Femur (tissue), 1 donor: ENCODE measurements at places on chromosomes 7 and 10.
A peak's percentile ranks its signal among the peaks of the same experiment; 100 is the strongest.

DNA sequence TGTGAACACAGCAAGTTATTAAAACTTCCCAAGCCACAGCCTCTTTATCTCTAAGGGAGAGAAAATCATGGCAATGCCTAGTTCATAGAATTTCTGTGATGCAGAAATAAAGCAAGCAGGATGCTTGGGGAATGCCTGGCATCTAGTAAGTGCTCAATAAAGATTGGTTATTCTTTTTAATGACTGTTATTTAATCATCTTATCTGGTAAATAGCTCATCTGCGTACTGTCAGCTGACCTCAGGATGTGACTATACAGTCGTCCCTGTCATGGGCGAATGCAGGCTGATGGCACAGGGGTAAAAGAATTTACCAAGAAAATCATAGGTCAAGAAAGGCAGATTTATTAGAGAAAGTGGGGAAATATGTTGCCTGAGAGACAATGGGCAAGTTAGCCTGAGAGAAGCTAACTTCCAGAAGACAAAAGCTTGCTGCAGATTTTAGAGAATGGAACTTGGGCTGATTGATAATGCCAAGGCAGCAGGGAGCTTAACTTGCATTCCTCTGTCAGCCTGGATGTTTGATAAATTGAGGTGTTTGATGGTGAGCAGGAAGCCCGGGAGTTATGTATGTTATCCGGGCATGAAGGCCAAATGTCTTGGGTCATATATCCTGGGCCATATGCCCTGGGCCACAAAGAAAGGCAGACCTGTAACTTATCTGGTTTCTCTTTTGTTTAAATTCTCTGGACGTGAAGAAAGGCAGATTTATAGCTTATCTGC, 126.0 kb downstream of the KCNMA1 start:
- no peak for DNase-seq

DNA sequence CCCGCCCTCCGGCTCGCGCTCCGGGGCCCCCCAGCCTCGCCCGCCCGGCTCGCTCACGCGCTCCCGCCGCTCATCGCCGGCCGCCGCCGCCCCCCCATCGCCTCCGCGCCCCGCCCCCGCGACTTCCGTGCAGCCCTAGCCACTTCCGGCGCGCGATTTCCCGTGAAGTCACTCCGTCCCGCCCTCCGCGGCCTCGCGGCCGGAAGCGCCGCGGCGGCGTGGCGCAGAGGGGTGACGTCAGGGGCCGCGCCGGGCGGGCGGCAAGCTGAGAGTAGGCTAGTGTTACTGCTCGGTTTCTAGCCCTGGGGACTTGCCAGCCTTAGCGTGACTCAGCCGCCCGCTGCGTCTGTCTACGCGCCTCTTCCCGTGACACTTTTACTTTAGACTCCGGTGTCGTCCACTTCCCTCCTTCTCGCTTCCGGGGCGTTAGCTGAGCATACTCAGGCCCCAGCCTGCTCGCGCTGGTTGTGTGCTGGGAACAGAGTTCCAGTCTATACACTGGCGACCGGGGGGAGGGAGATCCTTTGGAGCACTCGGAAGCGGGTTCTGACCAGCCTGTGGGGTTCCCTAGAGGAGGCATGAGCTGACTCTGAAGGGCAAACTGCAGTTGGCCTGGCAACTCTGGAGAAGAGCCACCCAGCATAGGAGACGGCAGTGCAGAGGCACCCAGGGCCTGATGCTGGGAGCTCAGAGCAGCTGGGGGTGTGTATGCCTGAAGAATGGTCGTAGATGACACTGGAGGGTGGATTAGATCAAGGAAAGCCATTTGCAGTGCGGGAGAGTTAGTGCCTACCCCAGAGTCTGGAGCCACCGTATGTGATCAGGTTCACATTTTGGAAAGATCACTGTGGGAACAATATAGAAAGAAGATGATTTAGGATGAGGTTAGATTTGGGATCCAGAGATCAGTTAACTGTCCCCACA, at the start of gene PURB:
TSS of gene PURB (minus strand) at position 137 of the 924 bp plus-strand sequence. CDS start 182 bp downstream, outside the sequence.
- peak; percentile 96 for DNase-seq

- no peak for DNase-seq
Measured at GRCh38 chr7:129213828-129214227, 11.0 kb upstream of the AHCYL2 start.

- no peak for DNase-seq
Measured at GRCh38 chr7:132998763-132999162, 83.1 kb downstream of the CHCHD3 start.

DNA sequence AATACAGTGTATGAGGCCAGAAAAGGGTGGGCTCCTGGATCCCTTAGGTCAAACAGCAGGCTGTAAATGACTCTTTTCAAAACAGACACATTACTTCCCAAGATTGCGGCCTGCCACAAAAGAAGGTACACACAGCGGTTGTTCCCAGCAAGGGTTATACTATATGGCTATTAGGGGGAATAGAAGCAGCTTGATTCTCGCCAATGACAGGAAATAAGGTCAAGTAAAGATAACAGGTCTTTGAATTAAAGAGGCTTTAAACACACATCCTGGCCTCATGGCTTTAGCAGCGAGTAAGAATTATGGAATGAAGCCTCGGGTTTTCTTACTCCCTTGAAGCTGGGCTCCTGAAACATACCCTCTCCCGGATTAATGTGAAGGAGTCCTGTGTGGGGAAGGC, 58.3 kb downstream of the CYP26A1 start:
- DNase-seq, result no peak

GRCh38 chr10:24718031-24718855, 5.4 kb downstream of the ARHGAP21 start:
- DNase-seq, result no peak

GRCh38 chr7:130364451-130364850, 15.8 kb upstream of the CPA1 start:
- DNase-seq, result no peak

- no peak for DNase-seq
Measured at GRCh38 chr7:131564640-131565039, 8.2 kb upstream of the PODXL start.

DNA sequence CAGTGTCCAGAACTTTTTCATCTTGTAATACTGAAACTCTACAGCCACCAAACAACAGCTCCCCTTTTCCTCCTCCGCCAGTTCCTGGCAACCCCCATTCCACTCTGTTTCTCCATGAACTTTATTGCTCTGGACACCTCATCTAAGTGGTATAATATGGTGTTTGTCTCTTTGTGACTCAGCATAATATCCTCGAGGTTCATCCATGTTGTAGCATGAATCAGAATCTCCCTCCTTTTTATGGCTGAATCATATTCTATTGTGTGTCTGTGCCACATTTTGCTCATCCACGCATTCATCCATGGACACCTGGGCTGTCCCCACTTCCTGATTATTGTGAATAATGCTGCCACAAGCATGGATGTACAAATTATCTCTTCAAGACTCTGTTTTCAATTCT, 124.4 kb upstream of the FGFR2 start:
- no peak for DNase-seq

- DNase-seq, result no peak
Measured at GRCh38 chr10:101760510-101760909, 15.4 kb downstream of the FGF8 start.

- DNase-seq, result no peak
Measured at GRCh38 chr7:134364619-134365037, 47.9 kb upstream of the SLC35B4 start.

DNA sequence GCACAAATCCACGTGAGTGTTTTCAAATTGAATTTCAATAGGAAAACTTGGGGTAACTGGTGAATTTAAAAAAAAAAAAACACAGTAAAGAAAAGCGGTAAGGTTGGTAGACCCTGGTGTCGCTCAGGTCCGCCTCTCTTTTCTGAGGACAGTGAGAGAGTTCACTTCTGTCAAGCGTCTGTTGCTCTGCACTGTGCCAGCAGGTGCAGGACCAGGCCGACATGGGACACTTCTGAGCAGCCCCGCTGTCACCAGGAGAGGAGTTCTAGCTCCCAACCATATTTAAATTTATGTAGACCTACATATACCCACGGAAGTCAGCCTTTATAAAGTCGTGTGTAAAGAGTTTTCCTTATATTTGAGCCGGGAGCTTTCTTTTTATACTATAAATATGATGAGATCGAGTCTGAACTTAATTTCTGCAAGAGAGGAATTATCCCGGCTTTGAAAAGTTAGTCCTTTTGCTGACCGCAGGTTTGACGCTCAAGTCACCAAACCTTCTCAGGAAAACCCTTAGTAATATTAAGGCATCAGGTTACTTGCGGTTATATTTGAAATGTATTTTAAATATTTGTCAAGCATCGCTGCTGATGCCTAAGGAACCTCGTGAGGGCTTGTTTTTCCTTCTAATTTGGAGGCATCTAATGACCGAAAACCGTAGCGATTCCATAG, 531 bp downstream of the IKZF1 start:
- no peak for DNase-seq

DNA sequence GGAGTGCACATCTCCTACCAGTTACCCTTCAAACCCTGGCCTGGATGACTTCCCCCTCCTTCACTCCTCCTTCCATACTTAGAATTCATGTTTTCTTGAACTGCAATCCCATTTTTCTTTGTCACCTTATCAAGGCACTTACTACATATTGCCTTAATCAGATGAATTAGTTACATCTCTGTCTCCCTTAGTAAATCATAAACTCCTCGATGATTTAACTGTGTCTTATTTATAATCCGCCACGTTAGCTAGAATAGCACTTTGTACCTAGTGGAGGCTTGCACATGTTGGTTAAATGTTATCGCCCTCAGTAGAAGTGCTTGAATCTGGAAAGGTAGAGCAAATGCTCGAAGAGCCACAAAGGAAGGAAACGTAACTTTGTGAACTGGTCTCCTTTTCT, 94.7 kb upstream of the RAB11FIP2 start:
- no peak for DNase-seq

- peak; percentile 51 for DNase-seq
Measured at GRCh38 chr7:33814936-33815335, 90.4 kb upstream of the BMPER start.

DNA sequence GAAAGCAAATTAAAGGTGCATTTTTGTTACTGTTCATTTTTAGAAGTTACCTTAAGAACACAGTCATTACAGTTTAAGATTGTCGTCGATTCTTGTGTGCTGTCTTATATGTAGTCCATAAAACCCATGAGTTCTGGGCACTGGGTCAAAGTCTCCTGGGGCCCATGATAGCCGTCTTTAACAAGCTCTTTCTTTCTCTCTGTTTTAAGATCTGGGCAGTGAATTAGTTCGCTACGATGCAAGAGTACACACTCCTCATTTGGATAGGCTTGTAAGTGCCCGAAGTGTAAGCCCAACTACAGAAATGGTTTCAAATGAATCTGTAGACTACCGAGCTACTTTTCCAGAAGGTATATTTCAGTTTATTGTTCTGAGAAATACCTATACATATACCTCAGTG, 90.7 kb upstream of the CAPZA2 start:
- DNase-seq, result no peak

GRCh38 chr7:141221007-141221612, 147.2 kb downstream of the TMEM178B start:
- DNase-seq, result no peak

- no peak for DNase-seq
Measured at GRCh38 chr7:38615665-38616064, 15.5 kb downstream of the AMPH start.

GRCh38 chr7:131649003-131649541, 92.6 kb upstream of the PODXL start:
- no peak for DNase-seq

DNA sequence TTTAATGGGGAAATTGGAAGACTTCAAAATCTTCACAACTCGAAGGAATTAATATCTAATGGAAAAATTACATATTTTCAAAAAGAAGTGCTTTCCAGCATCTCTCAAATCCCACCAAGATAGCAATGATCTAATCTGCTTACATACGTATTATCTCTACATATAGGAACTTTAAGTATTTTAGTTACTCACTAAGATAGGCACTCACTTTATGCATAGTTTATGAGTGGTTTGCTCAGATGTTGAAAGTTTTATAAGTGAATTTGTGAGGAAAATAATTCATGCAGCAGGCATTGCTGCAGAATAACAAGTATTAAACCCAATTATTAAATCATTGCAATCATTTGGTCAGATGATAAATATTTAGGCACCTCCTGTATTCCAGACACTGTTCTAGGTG, 2.3 kb upstream of the CYTH3 start:
- DNase-seq, result no peak

- DNase-seq, result no peak
Measured at GRCh38 chr7:37342176-37342687, 106.4 kb downstream of the ELMO1 start.

GRCh38 chr10:23157691-23158369, 34.3 kb upstream of the PTF1A start:
- no peak for DNase-seq

- no peak for DNase-seq
Measured at GRCh38 chr7:51881309-51881708, 564.7 kb upstream of the COBL start.

- DNase-seq, result no peak
Measured at GRCh38 chr7:131285556-131285955, 42.1 kb upstream of the MKLN1 start.

DNA sequence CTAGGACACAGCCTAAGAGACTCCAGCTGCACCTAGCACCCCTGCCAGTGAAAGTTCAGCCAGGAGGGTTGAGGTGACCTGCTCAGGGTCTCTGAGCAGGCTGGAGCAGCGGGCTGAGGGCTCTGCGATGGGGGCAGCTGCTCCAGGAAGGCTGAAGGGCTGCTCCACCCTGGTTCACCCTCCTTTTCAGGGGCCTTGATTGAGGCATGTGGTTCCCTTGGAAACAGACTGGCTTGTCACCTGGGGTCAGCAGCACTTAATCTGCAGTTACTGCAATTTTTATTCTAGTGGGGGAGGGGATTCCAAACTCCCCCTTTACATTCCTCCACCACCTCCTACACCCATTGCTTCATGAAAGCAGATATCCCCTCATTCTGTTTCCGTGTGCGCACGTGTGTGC, 85.3 kb upstream of the UNC5B start:
- no peak for DNase-seq

DNA sequence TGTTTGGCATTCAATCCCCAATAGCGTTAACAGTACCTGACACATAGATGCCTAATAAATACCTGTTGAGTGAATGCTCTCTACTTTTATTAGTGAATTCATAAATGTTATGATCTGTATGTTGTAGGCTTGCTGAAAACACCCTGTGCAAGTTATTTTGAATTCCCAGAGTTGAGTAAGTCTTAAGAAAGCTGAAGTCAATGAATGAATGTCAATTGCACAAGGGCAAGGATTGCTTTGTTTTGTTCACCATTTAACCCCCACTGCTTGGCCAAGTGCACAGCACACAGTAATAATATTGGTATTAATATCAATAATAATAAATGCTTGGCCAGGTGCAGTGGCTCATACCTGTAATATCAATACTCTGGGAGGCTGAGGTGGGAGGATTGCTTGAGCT, 10.2 kb downstream of the CPA1 start:
- no peak for DNase-seq

GRCh38 chr7:44380831-44381493, 55.6 kb upstream of the CAMK2B start:
- peak; percentile 11 for DNase-seq
